Left renal pelvis (tissue), 4 donors: ENCODE measurements at places on chromosomes 1 and 21. TPM values are rescaled to one million over a fixed set of nuclear protein-coding genes. Genes with fewer than 3 reads are reported as not detected.

Gene MRPS21
- polyA plus RNA-seq: 70.6 TPM

Gene S100A14
- polyA plus RNA-seq: 18.0 TPM

Gene CD1E
- not detected for polyA plus RNA-seq

Gene C4BPA
- 0.33 TPM for polyA plus RNA-seq

Gene CA6
- polyA plus RNA-seq: 0.12 TPM

Gene IFI44
- polyA plus RNA-seq: 29.5 TPM

Gene CD247
- 0.47 TPM for polyA plus RNA-seq

Gene KMO
- polyA plus RNA-seq: 22.9 TPM
